ENCODE measurements at places on chromosomes 6 and 20. TPM values are rescaled to one million over a fixed set of nuclear protein-coding genes. Genes with fewer than 3 reads are reported as not detected.
A peak's percentile ranks its signal among the peaks of the same experiment; 100 is the strongest.

DNA sequence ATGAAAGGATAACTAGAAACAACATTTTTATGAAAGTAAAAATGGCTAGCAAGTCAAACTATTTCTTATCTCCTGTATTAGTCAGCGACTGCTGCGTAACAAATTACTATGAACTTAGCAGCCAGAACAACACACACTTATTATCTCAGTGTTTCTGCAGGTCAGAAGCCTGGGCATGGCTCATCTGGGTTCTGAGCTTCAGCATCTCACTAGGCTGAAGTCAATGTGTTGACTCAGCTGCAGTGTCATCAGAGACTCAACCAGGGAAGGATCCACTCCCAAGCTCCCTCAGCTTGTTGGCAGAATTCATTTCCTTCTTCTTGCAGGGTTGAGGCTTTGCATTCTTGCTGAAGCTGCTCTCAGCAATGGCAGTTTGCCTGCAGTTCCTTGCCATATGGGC lies 33.2 kb upstream of the IGF2R start:
- DNase-seq: no peak

DNA sequence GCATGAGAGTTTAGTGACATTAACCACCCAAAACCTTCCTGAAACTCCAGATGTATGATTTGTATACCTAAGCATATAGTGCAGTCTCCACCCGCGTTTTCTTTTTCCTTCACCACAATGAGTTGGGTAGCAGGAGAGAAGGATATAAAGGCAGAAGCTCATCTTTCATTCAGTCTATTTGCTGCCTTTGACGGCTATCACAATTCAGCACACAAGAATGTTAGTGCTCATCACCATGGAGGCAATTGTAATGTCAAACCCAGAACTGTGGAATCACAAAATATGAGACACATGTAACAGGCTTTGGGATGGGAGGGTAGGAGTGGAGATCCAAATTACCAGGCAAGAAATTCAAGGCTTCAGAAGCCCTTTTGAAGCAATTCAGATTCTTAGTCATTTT lies 17.6 kb downstream of the ZHX3 start:
- no peak for DNase-seq

- peak; percentile 41 for DNase-seq
Measured at GRCh38 chr20:63132715-63133471, 83.0 kb downstream of the YTHDF1 start.

DNA sequence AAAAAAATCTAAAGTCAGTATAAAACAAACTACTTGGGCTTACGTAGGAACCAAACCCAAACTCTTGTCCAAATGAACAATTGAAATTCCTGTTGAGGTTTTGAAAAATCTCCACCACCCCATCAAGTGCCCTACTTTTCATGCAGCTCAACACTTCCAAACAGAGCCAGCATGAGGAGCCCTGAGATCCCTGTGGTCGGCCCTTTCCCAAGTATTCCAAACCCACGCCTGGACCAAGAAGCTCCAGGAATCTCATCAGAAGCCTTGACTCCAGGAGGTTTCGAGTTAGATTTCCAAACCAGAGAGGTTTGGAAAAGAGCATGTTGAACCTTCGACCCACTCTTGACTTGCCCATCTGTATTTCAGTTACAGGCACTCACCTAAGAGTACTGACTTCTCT lies 179.3 kb downstream of the MTFR2 start:
- DNase-seq: no peak

GRCh38 chr6:101199441-101199840 lies 194.1 kb upstream of the GRIK2 start:
- DNase-seq: no peak

- no peak for DNase-seq
Measured at GRCh38 chr6:117956386-117956785, 49.3 kb downstream of the SLC35F1 start.

GRCh38 chr6:12279322-12280091 lies 10.7 kb upstream of the EDN1 start:
- no peak for DNase-seq

DNA sequence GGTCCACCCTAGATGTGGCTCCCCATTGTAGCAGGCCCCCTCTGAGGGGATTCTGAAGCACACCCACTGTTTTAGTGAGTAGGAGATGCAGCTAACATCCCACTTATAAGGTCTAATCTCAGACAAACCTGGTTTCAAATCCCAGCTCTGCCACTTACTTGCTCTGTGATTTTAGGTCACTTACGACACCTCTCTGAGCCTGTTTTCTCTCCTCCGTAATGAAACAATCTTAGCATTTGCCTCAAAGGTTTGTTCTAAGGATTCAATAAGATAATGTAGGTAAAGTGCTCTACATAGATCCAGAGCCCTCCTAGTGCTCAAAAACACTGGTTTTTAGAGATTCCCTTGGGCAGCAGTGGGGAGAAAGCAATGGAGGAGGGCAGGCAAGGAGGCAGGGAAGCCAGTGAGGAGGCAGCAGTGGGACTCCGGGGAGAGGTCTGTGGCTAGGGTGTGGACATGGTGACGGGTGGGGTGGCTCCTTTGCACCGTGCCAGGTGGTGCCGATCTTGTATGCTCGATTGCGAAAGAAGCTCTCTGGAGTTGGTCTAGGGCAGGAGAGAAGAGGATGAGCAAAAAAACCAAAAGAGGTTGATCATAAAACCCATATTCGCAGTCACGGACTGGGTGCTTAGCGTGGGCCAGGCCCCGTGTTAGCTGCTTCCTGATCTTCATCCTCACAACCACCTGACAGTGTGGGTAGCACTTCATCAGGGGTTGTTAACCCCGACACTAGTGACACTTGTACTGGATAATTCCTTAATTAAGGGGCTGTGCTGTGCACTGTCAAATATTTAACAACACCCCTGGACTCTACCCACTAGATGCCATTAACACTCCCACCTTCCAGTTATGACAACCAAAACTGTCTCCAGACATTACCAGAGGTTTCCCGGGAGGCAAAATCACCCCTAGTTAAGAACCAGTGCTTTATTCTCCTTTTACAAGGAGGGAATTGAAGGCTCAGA lies 16.8 kb upstream of the PTGIS start:
- DNase-seq: no peak

GRCh38 chr6:3532296-3532916 lies 75.6 kb upstream of the SLC22A23 start:
- no peak for DNase-seq

DNA sequence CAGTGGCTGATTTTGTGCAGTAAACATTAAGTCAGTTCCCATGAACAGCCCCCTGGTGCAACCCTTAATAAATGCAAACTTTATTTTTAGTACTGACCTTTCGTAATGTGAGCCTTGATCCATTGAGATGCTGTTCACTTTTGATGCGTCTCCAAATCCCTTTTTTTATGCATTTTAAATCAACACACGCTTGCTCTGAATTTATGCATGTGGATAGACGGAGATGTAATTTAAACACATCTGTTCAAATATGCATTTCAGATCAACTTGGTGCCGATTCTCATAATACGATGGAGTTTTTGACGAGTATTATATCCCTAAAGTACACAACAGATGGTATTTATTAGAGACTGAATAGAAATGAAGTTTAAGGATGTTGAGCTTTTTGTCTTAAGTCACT lies 505.7 kb downstream of the CDKAL1 start:
- DNase-seq: no peak

GRCh38 chr6:42963855-42964605 lies 3.5 kb downstream of the GNMT start:
- peak; percentile 45 for DNase-seq

GRCh38 chr6:135183002-135183531 lies 2.0 kb downstream of the MYB start:
- no peak for DNase-seq

GRCh38 chr6:101758368-101758767 lies 364.9 kb downstream of the GRIK2 start:
- no peak for DNase-seq

GRCh38 chr6:26520237-26520849 lies 17.8 kb upstream of the HMGN4 start:
- DNase-seq: no peak

- DNase-seq: no peak
Measured at GRCh38 chr20:11686820-11687543, 230.7 kb upstream of the BTBD3 start.

GRCh38 chr20:2130062-2130591 lies 28.5 kb downstream of the STK35 start:
- no peak for DNase-seq

- DNase-seq: peak; percentile 80
Measured at GRCh38 chr20:50460608-50461267, 49.4 kb upstream of the PTPN1 start.

- no peak for DNase-seq
Measured at GRCh38 chr6:1439349-1439748, 50.0 kb downstream of the FOXF2 start.

GRCh38 chr6:11260249-11261038 lies 28.0 kb upstream of the NEDD9 start:
- no peak for DNase-seq

- DNase-seq: no peak
Measured at GRCh38 chr6:136774228-136775041, 17.8 kb downstream of the MAP3K5 start.

The THBS2 gene
- not detected for total RNA-seq

The SYCP2 gene
- 2.6 TPM for total RNA-seq

The HEY2 gene
- total RNA-seq: not detected

The TAGAP gene
- total RNA-seq: 8.4 TPM

The MTRF1L gene
- 38.1 TPM for total RNA-seq

The SNAP91 gene
- total RNA-seq: not detected

The HLA-DQA2 gene
- total RNA-seq: not detected

The FAM110A gene
- total RNA-seq: 6.4 TPM

The PLN gene
- total RNA-seq: not detected

The OR2J3 gene
- total RNA-seq: not detected

The FYN gene
- total RNA-seq: 36.7 TPM

The BPIFB2 gene
- not detected for total RNA-seq

The ZKSCAN4 gene
- 8.2 TPM for total RNA-seq

The RAET1G gene
- 0.16 TPM for total RNA-seq

The MAPK13 gene
- total RNA-seq: not detected

The B4GALT5 gene
- 22.0 TPM for total RNA-seq
